ENCODE measurements at places on chromosomes 6 and 20.

DNA sequence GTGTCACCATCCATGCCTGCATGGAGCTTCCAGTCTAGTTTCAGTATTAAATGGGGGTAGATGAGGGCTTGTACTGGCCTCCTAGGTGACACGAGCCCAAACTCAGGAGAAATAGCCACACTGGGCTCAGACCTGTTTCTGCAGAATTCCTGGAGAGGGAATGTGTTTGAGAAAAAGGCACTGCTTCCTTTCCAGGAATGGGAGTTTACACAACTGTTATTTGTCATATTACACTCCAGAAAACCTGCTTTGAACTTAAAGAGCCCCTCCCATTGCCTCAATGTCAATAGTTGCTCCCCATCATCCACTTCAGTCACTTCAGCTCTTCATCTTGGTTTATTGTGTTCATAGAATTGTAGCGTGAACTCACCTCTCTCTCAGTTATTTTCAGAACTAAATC lies 151.5 kb downstream of the CFAP61 start:
- DNase-seq: no peak

DNA sequence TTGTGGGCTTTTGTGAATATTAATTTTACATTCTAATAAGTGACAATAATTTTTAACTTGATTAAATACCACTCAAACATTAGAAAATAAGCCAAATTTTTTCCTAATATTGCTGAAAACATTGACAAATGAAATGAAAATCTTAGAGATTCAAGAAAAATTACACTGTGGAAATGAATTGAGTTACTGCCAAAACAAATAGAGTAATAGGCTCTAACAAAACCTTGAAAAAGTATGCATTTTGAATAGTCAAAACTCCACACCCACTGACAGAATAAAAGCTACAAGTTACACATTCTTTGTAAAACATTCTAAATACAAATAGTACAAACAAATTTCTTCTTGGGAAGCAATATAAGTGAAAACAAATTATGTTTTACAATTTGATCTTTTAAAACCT lies 5.9 kb downstream of the TBX18 start:
- DNase-seq: no peak

DNA sequence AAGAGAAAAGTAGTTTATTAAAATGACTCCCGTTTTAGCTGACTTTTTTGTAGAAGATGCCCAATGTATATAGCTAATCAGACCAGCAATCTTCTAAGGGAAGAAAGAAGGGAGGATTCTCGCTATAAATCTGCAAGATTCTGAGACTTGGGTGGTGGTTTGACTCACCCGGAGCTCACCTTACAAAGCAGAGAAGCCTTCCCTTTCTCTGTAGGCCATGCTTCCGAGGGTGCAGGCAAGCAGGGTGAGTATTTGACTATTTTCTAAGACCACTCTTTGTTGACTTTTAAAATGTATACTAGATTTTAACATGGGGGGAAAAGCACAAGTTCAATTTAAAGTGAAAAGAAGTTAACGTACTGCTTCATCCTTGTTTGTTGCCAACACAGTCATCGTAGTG lies 2.7 kb downstream of the OLIG3 start:
- DNase-seq: no peak

GRCh38 chr20:60056407-60057122 lies 98.3 kb downstream of the CDH26 start:
- DNase-seq: no peak

DNA sequence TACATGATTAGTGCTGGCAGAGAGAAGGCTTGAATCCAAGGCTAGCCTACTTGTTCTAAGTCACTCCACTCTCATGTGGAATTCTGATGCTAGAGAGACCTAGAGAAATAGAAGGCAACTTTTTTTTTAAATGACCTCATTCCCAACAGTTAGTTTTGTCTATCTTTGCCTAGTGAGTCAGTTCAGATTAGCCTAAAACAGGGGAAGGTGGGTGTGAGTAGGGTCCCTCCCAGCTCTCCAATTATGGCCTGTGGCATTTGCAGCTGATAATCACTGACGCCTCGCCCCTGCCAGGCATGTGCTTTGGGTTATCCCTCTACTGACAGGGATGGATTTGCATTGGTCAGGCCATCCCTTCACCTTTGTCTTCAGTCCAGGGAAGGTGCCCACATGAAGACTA lies 13.6 kb downstream of the TXLNB start:
- no peak for DNase-seq

- DNase-seq: no peak
Observed at GRCh38 chr6:111777357-111777756, 95.9 kb downstream of the FYN start.

- DNase-seq: no peak
Observed at GRCh38 chr20:17796091-17796563, 96.4 kb downstream of the BANF2 start.

DNA sequence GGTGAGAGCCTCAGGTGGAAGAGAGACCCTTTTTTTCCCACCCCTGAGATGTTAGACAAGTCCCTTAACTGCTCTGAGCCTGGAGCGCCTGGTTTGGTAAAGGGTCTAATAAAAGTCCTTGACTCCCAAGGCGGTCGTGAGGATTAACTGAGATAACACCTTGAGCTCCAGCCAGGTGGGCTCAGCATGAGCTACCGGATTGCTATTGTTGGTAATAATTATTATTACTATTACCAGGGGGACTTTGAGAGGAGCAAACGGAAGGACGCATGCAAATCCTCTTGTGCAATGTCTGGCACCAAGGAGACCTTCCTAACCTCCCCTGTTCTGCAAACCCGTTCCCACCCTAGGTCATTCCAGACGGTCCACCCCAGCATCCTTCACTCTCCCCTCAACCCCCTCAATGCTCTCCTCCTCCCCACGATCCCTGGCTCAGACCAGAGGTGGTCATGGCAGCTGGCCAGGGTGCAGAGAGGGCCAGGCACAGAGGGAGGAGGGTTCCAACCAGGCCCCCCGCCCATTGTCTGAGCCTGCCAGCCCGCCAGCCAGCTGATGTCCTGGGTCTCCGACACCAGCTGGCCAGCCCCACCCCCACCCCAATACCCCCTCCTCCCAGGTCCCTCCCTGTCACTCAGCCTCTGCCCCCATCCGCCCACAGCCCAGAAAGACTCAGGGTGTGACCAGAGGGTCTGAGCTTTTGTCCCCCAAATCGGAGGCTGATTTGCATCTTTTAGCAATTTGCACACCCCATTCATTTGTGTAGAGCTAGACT lies 14.3 kb upstream of the CBFA2T2 start:
- DNase-seq: no peak

DNA sequence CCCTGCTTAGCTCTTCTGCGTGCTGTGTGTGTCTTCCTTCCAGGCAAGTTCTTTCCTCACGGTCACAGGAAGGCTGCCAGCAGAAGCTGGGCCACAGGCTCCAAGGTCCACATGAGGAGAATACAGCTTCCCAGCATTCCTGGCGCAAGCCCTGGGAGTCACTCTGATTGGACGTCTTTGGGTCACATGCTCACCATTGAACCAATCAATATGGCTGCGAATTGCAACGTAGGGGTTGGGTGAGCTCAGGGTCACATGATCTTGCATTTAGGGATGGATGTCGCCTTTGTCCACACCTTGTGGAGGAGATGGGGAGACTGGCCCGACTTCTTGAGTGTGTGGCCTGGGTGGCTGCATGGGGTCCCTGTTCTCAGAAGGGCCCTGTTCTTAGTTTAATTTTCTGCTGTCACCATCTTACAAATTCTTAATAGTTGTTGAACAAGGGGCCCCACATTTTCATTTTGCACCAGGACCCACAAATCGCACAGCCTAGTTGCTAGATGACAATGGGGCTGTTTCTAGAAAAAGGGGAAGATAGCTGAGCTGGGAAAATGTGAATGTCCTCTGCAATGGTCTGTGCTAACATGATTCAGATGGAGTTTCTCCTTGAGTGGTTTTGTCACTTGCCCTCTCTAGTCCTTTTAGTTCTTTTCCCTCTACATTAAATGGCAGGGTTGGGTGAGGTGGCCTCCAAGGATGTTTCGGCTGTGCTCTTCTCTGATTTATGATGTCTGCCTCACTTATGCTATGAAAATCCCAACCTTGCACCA lies 149.6 kb downstream of the CDH26 start:
- DNase-seq: no peak

GRCh38 chr6:2077826-2078225 lies 167.6 kb downstream of the GMDS start:
- no peak for DNase-seq

DNA sequence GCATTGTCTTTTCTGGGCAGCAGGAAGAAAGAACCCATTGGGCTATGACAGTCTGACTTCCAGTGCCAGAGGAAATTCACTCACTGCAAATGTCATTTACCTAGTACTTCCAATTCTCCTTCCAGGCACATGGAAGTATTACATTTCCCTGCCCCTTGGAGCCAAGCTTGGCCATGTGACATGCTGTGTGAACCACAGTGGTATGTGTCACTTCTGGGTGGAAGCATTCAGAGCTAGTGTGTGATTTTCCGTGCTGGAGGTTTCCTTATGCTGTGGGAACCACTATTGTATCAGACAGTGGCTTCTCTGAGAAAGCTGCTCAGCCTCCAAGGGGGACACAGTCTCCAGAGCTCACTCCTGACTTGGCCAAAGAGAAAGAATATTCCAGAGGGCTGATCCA lies 387.6 kb downstream of the CDC5L start:
- DNase-seq: no peak

- DNase-seq: no peak
Observed at GRCh38 chr6:151806757-151807512, 547 bp upstream of the ESR1 start.

DNA sequence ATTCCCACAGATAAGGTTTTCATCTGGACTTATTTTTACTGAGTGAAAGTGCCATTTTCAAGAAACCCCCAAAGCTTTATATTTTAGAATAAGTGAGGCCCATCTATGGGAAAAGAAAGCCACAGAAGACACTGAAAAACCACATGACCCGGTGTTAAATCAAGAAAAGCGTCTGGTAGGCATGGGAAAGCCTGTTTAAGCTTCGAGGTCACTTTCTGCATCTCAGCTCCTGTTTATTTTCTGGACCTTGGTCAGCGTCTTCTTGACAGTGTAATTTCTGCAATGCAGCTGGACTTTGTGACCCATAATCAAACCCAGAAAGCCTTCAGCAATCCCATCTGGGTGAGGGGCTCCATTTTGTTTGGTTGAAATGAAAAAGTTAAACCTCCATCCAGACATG lies 59.6 kb upstream of the NEDD9 start:
- DNase-seq: no peak

DNA sequence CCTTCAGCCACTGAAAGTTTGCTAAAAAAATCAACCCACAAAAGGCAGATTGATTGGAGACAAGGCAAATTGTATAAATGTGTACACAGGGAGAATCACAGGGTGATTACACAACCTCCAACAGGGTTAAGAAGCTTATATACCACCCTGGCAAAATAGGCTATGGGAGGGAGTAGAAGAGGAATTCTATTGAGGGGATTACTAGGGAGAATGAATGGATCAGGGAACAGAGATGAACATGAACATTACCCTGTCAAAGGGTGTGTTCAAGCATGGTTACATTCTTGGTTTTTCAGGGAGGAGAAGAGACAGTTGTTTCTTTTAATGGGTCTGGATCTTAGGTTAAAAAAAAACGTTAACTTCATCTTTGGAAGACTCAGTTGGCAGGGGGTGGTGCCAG lies 5.1 kb upstream of the MRS2 start:
- DNase-seq: no peak

GRCh38 chr6:118876814-118877213 lies 17.1 kb upstream of the ASF1A start:
- DNase-seq: no peak

DNA sequence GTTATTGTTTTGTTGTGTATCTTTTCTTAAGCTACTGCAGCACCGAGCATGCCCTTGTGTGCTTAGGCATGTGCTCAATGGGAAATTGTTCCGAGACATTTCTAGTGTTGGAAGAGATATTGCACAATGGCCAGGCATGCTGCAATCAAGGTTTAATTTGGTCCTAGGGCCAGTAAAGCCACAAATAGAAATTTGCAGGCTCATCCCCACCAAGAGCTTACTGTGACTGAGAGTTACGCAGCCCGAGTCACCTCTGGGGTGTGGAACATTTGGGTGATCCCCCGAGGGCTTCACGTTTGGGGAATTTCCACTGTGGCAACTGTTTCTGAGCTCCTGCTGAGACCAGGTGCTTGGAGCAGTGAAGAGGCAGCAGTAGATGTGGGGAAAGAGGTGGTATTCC lies 65.8 kb downstream of the ADTRP start:
- DNase-seq: no peak

- DNase-seq: no peak
Observed at GRCh38 chr6:34865107-34865506, 22.7 kb downstream of the TAF11 start.

DNA sequence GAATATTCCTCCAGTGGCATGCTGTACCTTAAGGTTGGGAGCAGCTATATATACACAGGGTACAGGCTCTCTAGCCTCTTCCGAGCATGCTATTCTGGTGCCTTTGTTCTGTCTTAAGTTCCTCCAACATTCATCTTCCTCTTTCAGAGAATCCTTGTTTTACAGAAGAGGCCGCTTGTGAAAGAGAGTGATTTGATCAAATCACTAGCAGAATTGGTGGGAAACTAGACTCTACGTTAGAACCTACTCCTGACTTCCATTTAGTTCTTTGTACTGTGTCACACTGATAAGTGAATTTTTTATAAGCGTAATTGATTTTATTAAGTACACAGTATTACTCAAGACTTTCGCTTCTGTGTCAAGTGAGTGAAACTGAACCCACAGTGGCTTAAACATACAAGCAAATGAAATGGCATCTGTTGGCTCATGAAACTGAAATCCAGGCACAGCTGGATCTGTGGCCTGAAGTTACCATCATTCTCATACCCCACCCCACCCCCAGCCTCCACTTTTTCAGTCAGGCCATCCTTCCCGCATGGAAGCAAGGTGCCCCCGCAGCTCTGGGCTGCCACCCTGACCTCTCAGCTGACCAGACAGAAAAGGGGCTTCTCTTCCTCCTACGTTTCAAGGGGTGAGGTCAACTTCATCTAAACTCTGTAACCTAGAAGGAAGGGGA lies 102.3 kb downstream of the RPP40 start:
- DNase-seq: no peak

DNA sequence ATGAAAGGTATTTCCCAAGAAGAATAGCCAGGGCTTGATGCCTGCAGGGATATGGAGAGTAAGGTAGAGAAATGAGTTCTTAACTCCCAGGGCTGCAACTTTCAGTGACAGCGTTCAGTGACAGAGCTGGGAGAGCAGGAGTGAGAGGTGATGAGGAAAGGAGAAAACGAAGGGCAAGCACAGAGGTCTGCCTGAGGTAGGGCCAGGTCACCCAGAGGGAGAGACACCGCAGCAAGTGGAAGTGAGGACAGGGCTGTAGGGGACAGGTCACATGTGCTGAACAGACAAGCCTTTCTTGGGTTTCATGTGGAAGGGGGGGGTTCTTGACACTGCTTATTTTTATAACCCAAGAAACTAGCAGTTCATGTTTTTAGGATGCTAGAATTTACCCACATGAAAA lies 72.5 kb downstream of the PREP start:
- DNase-seq: no peak

GRCh38 chr6:101755931-101756330 lies 362.4 kb downstream of the GRIK2 start:
- DNase-seq: no peak

GRCh38 chr6:2790588-2791449 lies 25.6 kb downstream of the WRNIP1 start:
- DNase-seq: no peak

DNA sequence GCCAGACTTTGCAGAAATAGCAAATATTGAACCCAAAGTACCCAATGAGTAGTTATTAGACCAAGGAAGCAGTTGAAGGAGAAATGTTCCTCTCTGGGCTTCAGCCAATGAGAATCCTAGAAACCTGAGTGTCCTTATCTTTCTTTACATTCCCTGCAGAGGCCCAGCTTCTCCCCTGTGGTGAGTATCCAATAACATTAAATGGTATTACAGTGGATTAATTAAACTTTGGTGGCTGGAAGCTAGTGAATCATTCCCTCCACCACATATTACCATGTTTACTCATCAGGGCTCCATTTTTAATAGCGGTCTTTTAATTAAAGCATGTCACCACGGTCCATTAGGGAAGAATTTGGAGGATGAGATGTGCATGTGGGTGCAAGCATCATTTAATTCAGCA lies 74.0 kb downstream of the UNC5CL start:
- no peak for DNase-seq
